ENCODE measurements at places on chromosomes 7 and 10.

DNA sequence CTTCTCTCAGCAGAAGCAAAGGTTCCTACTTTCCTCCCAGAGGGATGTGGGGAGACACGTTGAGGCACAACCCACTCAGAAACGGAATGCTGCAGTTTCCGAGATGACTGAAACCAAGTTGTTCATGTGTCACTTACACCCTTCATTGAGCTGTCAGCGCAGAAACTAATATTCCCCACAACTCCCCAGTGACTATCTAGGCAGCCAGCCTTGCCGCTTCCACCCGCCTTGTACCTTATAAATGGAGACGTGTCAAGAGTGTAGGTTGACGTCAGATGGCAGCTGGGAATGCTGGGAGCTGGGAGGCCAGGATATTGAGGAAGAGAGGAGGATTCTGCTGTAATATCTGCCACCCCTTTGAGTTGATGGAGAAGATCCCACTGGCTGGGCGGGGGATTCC lies 15.1 kb downstream of the GPR26 start:
- no peak for DNase-seq

GRCh38 chr10:529468-530230 lies 159.8 kb downstream of the DIP2C start:
- DNase-seq = no peak

DNA sequence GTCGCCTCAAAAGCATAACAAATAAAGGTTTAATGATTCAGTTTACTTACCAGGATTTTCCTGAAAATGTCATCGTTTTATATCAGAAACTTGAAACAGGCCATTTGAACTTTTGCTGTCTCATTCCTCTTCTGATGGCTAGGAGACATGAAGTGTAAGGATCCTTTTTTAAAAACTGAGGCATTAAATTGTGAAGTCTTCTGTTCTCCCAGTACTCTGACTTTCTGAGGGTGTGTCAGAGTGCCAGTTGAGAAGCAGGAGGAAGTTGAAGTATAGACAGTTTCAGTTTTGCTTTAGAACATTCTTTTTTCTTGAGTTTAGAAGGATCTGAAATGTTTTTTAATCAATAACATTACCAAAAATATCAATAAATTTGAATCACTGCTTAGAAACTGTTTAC lies at the start of gene SAMD9L:
Gene SAMD9L (minus strand): TSS at position 242 of the 400 bp plus-strand sequence. CDS start 12,414 bp downstream, outside the sequence.
- DNase-seq = no peak

GRCh38 chr10:111926286-111926685 lies 257.3 kb downstream of the GPAM start:
- DNase-seq = no peak

GRCh38 chr7:106692450-106693051 lies 31.6 kb upstream of the CCDC71L start:
- DNase-seq = no peak

GRCh38 chr7:98106647-98107312 lies at the start of gene LMTK2:
LMTK2 (plus strand) TSS chr7:98106862; CDS start chr7:98107178, 316 bp downstream.
- peak; percentile 87 for DNase-seq

GRCh38 chr10:100877461-100877850 lies 35.3 kb upstream of the SLF2 start:
- no peak for DNase-seq

GRCh38 chr10:57696641-57697040 lies 571.1 kb downstream of the IPMK start:
- DNase-seq = no peak

DNA sequence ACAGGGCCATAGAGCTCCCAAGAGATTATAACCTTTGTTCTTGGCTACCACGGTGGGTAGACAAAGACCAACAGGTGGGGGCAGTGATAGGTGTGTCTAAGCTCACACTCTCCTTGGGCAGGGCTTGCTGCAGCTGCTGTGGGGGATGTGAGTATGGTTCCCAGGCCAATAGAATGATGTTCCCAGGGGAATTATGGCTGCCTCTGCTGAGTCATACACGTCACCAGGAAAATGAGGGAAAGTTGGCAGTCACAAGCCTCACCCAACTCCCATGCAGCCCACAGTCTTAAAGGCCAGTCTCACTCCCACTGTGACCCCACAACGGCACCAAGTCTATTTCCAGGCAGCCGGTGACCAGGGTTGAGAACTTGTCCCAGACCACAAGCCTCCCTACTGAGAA lies 453.4 kb upstream of the PODXL start:
- no peak for DNase-seq

- DNase-seq = no peak
Observed at GRCh38 chr7:54788664-54789063, 29.7 kb upstream of the SEC61G start.

GRCh38 chr7:129008645-129009414 lies 46.1 kb downstream of the TNPO3 start:
- DNase-seq = no peak

- DNase-seq = no peak
Observed at GRCh38 chr7:37337522-37337921, 111.1 kb downstream of the ELMO1 start.

GRCh38 chr10:90911133-90912051 lies 9.5 kb downstream of the ANKRD1 start:
- no peak for DNase-seq

GRCh38 chr10:65548001-65548400 lies 1377.8 kb upstream of the LRRTM3 start:
- DNase-seq = no peak

- DNase-seq = no peak
Observed at GRCh38 chr10:7264313-7264756, 146.5 kb downstream of the SFMBT2 start.

DNA sequence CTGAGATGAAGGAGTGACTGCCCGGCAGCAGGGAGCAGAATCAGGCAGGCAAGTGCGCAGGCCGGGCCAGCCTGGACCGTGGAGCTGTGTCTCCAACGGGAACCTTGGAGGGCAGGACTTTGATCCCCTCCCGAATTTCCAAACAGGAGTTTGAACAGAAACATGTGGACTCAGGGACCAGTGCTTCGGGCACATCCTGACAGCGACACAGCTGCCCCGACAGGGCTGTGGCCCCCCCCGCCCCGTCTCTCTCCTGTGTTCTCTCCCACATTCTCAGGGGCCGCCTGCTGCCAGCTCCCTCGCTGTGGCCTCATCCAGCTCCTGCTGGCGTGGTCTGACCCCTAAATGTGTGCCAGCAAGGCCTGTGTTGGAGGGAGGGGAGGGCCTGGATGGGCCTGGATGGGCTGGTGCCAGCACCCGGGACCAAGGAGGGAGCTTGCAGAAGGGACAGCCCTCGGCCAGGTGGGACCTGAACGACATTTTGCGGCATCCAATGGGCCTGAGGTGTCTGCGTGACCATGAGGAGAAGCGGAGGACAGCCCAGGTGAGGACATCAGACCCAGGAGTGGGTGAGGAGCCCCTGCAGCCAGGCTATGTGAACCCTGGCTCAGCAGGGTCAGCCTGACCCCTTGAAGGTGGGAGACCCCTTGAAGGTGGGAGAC lies 222.9 kb downstream of the DNAJB6 start:
- no peak for DNase-seq

DNA sequence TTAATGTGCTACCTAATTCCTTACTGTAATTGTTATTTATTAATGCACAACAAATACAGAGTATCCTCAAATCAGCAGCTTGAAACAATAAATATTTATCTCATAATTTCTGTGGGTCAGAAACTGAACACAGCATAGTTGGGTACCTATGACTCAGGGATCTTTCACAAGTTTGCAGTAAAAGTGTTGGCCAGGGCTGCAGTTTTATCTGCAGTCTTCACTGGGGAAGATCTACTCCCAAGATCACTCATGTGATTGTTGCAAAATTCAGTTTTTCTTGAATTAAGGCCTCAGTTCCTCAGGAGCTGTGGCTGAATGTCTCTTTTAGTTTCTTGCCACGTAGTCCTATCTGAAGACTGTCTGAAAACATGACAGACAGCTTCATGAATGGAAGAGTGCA lies 237.8 kb downstream of the ZWINT start:
- DNase-seq = no peak

GRCh38 chr10:14270370-14270769 lies 60.4 kb downstream of the FRMD4A start:
- no peak for DNase-seq

DNA sequence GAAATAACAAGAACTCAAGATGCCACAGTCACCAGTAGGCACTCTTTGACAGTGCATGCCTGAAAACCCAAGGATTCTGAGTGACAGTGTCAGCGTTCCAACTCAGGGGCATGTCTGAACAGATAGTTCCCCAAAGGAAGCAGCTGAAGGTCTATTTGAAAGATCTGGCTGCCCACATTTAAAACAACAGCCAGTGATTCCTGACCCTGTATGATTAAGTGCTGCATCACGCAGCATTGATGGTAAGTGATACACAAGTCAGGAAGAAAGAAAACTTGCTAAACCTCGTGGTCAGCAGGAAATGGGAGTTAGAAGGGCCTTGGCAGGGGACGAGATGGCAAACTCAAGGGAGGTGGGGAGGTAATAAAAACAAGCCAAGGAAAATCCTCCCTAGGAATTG lies 1013.1 kb downstream of the TYW1 start:
- DNase-seq = no peak

GRCh38 chr10:6201516-6201975 lies 1.2 kb upstream of the PFKFB3 start:
- DNase-seq = peak; percentile 66

DNA sequence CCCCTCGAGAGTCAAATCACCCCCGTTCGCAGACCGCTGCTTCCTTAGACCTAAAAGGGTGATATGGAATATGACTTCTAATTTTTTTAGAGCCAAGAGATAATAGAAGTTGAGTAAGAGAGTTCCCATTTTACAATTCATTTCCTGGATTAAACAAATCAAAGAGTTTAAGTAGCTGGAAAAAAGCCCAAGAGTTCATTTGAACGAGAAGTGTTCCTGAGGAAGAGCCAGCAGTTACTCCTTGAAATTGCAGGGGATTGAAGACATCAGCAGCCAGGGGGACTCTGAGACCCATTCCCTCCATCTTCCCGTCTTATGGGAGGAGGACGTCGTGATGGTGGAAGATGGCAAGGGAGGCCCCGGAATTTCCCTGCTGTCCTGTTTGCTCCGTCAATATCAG lies 277.0 kb downstream of the WDR11 start:
- DNase-seq = no peak

DNA sequence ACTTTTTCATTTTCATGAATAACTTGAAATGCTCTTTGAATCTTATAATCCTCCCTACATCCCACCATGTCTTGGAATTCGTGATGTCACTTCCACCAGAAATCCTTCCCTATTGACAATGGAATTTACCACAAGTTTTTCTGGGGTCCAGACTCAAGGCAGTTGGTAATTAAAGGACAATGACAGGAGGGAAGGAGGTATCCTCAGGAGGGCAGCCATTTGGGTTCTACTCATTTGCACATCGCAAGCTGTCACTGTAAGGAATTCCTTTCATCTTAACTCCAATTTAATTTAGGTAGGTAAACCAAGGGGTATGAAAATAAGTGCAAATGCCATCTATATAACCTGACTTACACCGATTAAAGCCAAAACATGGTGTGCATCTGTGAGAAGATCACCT lies 21.9 kb downstream of the LRRC17 start:
- DNase-seq = no peak

GRCh38 chr10:60234551-60234950 lies 155.1 kb downstream of the ANK3 start:
- DNase-seq = no peak

GRCh38 chr10:10492420-10492819 lies 525.3 kb upstream of the CELF2 start:
- DNase-seq = no peak

DNA sequence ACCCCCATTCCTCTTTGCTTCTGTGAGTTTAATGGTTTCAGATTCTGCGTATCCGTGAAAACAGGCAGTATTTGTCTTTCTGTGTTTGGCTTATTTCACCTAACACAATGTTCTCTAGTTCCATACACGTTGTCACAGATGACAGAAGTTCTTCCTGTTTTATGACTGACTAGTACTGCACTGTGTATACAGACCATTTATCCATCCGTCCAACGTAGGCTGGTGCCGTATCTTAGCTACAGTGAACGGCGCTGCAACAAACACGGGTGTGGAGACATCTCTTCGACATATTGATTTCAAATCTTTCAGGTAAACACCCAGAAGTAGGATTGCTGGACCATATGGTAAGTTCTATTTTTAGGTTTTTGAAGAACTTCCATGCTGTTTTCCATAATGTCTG lies 181.7 kb downstream of the PARD3 start:
- DNase-seq = no peak

GRCh38 chr10:84539216-84539615 lies 210.8 kb downstream of the CCSER2 start:
- DNase-seq = no peak

DNA sequence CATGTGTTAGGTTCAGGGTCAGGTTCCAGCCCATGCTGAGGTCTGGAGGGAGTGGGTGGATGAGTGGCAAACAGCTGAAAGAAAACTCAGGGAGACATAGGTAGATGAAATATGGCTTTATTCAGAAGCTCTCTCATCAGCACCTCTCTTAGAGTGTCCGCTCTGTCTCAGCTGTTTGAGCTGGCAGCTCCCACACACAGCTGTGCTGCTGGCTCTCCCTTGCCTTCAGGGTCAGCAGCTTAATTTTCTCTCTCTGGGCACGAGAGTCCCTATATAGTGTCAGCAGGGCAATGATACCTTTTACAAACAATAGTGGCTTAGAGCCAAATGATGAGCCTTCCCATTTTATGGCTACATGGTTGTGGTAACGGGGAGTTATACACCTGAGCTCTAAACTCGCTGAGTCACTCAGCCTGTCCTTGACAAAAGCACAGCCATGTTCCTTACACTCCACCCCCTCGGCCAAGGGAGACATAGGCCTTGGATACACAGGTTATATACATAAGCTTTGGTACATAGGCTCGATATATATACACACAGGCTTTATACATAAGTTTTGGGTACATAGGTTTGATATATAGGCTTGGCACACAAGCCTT lies 10.4 kb downstream of the RNF133 start:
- no peak for DNase-seq

- DNase-seq = peak; percentile 17
Observed at GRCh38 chr7:37007268-37007667, 283.0 kb upstream of the AOAH start.

All from amygdala (tissue), 56 donors.